ENCODE measurements at places on chromosomes 3 and 15.

- DNase-seq, result no peak
These were observed 74.8 kb upstream of the P2RY1 start for GRCh38 chr3:152760024-152760563.

GRCh38 chr15:53695365-53695764 is 64.1 kb downstream of the WDR72 start:
- DNase-seq, result no peak

GRCh38 chr3:31704591-31705179 is 172.0 kb downstream of the STT3B start:
- peak; percentile 20 for DNase-seq

DNA sequence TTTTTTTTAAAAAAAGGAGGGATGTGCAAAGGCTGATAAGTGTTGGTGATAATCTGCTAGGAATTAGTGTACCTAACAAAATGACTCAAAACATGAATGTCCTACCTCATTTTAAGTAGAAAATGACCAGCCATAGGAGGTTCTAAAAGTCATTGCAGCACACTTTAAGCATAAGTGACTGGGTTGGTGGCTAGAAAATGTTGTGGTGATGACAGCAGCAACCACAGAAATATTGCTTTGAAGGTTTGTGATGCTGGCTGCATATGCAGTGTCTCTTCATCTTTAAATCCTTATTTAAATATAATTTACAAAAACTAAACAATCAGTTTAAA is 55.2 kb downstream of the CMSS1 start:
- DNase-seq, result no peak

DNA sequence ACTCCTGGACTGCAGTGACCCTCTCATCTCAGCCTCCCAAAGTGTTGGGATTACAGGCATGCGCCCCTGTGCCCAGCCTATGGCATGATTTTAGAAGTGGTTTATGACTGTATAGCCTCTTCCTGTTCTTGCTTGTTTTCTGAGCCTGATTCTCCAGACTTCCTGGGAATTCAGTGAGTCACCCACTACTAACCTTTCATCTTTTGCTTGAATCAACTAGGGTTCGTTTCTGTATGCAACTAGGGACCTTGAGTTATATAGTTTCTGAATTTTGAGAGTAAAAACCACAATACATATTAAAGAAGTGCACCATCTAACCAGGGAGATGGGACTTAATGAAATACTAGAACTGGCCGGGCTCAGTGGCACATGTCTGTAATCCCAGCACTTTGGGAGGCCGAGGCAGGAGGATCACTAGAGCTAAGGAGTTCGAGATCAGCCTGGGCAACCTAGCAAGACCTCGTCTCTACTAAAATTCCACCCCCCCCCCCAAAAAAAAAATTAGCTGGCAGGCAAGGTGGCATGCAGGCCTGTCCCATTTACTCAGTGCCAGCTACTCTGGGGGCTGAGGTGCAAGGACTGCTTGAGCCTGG is 76.0 kb downstream of the ZNF609 start:
- DNase-seq, result peak; percentile 51

- no peak for DNase-seq
These were observed 263.5 kb downstream of the NFKBIZ start for GRCh38 chr3:102112704-102113230.

- DNase-seq, result no peak
These were observed 90.6 kb downstream of the SEMA5B start for GRCh38 chr3:122936986-122937385.

GRCh38 chr3:143090976-143091837 is 28.4 kb upstream of the CHST2 start:
- DNase-seq, result no peak

DNA sequence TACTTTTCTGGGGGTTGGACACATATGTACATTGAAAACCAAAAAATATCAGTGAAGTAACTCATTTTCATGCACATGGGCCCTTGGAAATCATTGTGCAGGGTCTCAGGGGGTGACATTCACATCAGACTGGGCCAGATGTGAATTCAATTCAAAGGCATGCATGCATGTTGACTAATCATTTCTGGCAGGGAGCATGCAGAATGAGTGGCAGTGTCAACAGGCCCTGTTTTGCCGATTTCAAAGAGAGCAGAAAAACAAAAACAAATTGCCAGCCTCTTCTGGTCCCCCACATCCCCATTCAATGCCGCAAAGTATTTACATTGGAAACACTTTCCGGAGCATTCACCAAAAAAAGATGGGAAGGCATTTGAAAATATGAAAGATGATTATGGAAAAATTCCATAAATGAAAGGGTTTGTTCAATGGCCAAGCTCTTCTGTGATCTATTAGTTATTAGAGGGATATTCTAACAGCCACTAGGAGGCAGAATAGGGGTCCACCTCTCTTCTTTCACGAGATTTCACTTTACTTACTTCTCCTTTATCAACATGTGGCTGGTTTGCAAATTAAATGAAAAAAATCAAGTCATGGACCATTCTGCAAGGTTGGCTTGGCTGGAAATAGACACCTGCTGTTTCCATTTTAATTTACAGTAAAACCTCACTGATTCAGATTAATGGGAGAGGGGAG is 119.9 kb upstream of the FEZF2 start:
- DNase-seq, result no peak

GRCh38 chr3:133989936-133990702 is 39.6 kb downstream of the SLCO2A1 start:
- no peak for DNase-seq

Measured in GM04503 (cell line).